ENCODE measurements at places on chromosomes 6 and 20.

GRCh38 chr6:5303682-5304081 is 42.4 kb downstream of the FARS2 start:
- DNase-seq = no peak

- no peak for DNase-seq
Measured at GRCh38 chr20:62321521-62321948, 18.7 kb downstream of the ADRM1 start.

GRCh38 chr20:11951696-11952095 is 34.0 kb downstream of the BTBD3 start:
- no peak for DNase-seq

DNA sequence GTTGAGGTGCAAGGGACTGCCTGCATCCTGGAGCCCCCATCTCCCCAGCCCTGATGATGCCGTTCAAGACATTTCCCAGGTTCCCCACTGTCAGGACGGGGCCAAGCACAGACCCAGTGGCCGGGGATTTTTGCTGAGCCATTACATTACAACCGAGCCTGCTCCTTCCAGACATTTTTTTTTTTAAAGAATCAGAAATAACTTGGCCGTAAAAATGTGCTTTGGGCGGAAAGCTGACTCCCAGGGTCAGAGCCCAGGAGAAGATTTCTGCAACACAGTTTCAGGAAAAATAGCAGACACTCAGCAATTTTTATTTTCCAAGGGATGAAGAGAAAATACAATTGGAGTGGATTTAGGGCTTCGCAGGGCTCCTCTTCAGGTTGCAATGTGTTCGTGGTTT is 87.9 kb downstream of the LRFN2 start:
- DNase-seq = no peak

DNA sequence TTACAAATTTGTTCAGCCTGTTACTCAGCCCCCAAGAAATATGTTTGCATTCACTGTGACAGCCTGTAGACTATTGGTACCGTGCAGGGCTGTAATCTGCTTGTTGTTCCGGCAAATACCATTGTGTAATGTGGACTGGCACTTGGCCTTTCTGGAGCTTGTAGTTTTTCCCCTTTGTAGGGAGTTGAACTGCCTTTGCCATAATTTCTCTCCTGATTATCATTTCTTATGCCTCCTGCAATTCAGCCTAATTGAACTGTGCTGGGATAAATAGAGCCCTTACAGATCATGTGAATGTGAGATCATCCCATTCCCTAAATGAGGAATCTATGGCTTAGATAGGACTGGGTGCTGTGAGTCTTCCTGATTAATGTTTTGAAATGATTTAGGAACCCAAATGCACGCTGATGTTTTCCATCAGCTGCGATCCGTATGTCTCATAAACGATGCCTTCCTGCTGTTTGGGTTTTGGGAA is 185.1 kb downstream of the JARID2 start:
- DNase-seq = no peak

GRCh38 chr20:31815408-31816188 is 3.6 kb upstream of the MYLK2 start:
- no peak for DNase-seq

Data from amygdala (tissue), 56 donors.